Stimulated activated CD8-positive, alpha-beta memory T cell treated with anti-CD3 and anti-CD28 coated beads, Interleukin-2, amount 100 ng/mL, for 48 hours (primary cell): ENCODE measurements at places on chromosomes 11 and 22.

- DNase-seq: no peak
Observed at GRCh38 chr22:30892731-30893221, 75.8 kb downstream of the MORC2 start.

GRCh38 chr11:95074792-95075563 is 8.3 kb downstream of the SRSF8 start:
- DNase-seq: no peak

- DNase-seq: no peak
Observed at GRCh38 chr22:44363013-44363979, 50.5 kb upstream of the SHISAL1 start.

- DNase-seq: no peak
Observed at GRCh38 chr11:108117746-108118371, 3.5 kb upstream of the ACAT1 start.

DNA sequence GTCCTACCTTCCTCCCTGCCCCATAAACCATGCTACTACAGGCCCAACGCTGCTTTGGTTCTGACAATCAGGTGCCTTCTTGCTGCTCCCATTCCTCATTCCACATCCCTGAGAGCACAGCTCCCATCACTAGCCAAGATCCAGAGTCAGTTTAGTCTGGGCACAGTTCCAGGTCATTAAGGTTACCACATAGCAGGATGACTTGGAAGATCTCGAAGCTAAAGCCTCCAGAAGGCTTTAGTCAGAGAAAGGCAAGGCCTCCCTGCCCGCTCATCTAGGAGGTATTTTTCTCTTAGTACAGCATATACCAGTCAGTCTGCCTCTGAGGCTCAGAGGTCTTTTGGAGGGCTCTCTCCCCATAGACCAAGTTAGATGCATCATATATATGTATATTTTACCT is 30.3 kb downstream of the TRIM66 start:
- DNase-seq: no peak

DNA sequence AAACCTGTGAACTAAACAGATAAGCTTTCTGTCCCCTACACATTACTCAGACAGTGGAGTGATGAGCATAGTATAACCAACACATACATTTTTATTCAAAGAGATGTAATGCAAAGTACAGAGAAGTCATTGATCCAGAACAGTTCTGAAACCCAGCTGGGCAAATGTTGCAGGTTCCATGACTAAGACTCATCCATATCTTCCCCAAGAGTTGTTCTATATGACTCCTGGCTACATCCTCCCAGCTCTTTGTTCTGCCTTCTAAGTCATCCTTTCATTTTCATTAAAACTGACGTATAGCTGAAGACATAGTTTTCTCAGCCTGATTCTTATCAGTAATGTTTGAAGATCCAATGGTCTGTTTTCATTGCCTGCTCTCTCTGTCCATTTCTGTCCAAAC is 47.3 kb downstream of the PLAAT5 start:
- DNase-seq: no peak

GRCh38 chr11:17813391-17814059 is 78.9 kb downstream of the KCNC1 start:
- no peak for DNase-seq

DNA sequence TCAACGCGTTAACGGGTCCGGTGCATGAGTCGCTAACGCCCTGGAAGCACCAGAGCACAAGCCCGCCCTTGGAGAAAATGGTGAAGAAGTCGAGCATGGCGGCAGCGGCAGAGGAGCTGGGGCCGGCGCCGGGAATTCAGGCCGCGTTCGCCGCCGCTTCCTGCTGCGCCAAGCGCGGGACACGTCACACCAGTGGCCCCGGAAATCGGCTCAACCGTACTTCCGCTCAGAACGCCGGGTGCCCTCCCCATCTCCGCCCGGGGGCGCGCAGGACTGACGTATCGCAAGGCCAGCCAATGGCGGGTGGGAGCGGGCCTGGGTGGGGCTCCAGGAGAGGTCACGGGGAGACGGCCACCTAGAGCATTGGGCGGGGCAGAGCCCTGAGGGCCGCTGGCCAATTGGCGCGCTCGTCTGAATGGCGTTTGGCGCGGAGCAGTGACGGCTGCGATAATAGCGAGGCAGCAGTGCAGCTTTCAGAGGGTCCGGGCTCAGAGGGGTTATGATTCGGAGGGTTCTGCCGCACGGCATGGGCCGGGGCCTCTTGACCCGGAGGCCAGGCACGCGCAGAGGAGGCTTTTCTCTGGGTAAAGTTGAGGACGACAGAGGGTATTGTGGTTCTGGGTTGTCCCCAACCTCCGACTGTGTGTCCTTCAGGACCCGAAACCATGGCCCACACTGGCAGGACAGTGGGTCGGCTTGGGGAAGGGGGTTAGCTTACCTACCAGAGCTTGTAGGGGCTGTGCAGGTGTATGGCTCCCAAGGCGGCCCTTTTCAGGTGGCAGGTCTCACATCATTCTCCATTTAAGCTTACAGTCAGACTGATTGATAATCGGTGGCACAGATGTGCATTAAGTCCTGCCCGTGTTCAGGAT is at the start of the genes FOXRED1 and SRPRA:
Gene FOXRED1, plus strand, starts transcription at position 447 of the 872 bp plus-strand sequence. Its CDS starts 53 bp downstream, at position 500.
Gene SRPRA, minus strand, starts transcription at position 188 of the 872 bp plus-strand sequence. Its CDS starts 91 bp downstream, at position 97.
- DNase-seq: peak; percentile 100

- no peak for DNase-seq
Observed at GRCh38 chr11:101215069-101215468, 85.5 kb upstream of the PGR start.

- DNase-seq: no peak
Observed at GRCh38 chr22:24526191-24526590, 28.7 kb downstream of the GUCD1 start.

DNA sequence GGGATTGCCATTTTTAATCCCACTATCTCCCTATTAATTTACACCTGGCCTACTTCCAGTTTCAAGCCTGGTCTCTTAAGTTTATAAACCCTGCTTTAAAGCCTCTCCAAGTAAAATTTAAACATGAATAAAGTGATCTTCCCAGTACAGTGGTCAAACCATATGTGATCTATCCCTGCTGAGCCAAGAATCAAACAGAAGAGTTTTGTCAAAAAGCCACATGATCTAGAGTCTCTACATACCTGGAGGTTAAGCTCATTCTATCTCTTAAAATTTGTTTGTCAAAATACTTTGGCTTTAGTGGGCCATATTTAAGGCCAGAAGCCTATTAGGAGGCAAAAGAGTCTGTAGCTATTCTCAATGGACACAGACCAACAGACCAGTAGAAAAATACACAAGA is 42.9 kb upstream of the DDI1 start:
- DNase-seq: no peak

GRCh38 chr11:125293596-125293995 is 129.0 kb downstream of the PKNOX2 start:
- no peak for DNase-seq

DNA sequence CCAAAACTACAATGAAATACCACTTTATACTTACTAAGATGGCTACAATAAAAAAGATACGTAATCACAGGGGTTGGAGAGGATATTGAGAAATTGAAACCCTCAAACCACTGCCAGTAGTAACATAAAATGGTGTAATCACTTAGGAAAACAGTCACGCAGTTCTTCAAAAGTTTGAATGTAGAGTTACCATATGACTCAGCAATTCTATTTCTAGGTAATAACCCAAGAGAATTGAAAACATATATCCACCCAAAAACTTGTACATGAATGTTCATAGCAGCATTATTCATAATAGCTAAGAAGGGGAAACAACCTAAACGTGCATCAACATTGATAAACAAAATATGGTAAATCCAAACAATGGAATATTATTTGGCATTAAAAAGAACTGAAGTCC is 24.4 kb upstream of the PSMA1 start:
- DNase-seq: no peak

DNA sequence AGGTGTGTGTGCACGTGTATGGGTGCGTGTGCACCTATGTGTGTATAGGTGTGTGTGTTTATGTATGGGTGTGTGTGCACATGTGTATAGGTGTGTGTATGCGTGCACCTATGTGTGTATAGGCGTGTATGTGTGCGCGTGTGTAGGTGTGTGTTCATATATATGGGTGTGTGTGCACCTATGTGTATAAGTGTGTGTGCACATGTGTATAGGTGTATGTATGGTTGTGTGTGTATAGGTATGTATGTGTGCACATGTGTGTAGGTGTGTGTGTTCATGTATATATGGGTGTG is 26.9 kb downstream of the KCNQ1 start:
- no peak for DNase-seq

DNA sequence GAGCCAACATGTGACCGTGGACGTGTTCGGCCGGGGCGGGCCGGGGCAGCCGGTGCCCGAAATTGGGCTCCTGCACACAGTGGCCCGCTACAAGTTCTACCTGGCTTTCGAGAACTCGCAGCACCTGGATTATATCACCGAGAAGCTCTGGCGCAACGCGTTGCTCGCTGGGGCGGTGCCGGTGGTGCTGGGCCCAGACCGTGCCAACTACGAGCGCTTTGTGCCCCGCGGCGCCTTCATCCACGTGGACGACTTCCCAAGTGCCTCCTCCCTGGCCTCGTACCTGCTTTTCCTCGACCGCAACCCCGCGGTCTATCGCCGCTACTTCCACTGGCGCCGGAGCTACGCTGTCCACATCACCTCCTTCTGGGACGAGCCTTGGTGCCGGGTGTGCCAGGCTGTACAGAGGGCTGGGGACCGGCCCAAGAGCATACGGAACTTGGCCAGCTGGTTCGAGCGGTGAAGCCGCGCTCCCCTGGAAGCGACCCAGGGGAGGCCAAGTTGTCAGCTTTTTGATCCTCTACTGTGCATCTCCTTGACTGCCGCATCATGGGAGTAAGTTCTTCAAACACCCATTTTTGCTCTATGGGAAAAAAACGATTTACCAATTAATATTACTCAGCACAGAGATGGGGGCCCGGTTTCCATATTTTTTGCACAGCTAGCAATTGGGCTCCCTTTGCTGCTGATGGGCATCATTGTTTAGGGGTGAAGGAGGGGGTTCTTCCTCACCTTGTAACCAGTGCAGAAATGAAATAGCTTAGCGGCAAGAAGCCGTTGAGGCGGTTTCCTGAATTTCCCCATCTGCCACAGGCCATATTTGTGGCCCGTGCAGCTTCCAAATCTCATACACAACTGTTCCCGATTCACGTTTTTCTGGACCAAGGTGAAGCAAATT is 1.8 kb downstream of the FUT4 start:
- DNase-seq: no peak

DNA sequence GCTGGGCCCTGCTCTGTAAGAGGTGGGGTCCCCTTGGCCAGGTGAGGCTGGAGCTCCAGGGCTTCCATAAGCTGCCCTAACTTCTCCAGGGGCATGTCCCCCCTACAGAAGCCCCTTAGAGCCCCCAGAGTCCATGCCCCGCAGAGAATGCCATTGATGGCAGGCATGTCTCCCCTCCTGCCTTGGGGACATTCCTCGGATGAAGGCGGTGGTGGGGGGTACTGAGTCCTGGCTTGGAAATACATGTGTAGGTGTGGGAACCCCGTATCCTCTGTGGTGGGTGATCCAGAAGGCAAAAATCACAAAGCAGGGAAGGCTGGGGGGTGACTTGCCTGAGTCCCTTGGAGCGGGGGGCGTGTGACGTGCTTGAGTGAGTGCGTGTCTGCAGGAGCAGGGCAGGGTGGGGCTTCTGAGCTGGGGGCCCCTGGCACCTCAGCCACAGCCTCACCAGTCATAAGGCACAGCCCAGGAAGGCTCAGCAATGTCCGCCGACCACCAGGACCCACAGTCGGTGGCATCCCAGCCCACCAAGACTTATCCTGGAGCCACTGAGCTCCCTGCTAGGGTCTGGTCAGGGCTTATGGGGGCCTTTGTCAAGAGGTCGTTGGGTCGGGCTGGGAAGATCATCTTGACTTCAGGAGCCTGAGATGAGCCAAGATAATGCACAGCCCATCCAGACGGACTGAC is 69.8 kb upstream of the KCNQ1OT1 start:
- DNase-seq: no peak

GRCh38 chr11:67665541-67666302 is 8.7 kb downstream of the ALDH3B2 start:
- DNase-seq: no peak

- DNase-seq: no peak
Observed at GRCh38 chr11:92306966-92307510, 82.4 kb downstream of the FAT3 start.

DNA sequence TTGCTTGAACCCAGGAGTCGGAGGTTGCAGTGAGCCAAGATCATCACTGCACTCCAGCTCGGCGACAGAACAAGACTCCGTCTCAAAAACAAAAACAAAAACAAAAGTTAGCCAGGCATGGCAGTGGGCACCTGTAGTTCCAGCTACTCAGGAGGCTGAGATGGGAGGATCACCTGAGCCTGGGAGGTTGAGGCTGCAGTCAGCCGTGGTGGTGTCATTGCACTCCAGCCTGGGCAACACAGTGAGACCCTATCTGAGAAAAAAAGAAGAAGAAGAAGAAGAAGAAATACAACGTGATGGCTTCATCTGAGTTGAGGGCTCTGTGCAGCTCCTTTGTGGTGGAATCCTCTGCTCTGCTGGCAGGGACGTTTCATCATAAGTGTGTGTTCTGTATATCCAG is 10.0 kb upstream of the TNNT3 start:
- no peak for DNase-seq

- DNase-seq: peak; percentile 80
Observed at GRCh38 chr11:59560702-59561473, 49.5 kb downstream of the OR4D9 start.

DNA sequence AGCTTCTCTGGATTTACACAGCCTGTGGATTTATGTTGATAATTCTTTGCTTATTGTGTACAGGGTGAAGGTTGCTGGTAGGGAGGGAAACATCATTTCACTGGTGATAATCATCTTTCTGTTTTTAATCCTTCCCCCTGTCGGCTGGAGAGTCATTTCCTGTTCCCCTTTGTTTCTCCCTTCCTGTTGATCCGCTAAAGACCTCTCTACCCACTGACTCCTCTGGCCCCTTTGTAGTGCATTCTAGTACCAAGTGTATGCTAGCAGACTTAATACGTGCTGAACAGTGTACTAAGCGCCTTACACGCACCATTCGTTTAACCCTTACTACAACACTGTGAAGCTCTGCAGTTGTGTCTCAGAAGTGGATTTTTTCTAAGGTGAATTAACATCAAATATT is 19.0 kb upstream of the OR9Q1 start:
- no peak for DNase-seq

DNA sequence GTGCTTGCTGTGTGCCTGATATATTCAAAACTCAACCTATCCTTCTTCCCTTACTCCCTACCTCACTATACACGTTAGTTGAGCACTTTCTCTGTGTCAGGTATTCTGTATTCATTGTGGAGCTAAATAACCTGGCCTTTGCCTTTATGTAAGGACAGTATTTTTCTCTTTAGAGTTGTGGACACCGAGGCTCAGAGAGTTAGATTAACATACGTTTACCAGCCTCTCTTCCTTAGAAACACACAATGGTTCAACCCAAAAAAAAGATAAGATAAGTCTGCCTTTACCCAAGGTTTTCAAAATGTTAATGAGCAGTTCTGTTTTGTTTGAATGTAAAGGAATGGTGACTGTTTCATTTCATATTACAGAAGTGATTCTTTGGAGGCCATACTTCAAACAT is 45.0 kb downstream of the CBL start:
- no peak for DNase-seq

DNA sequence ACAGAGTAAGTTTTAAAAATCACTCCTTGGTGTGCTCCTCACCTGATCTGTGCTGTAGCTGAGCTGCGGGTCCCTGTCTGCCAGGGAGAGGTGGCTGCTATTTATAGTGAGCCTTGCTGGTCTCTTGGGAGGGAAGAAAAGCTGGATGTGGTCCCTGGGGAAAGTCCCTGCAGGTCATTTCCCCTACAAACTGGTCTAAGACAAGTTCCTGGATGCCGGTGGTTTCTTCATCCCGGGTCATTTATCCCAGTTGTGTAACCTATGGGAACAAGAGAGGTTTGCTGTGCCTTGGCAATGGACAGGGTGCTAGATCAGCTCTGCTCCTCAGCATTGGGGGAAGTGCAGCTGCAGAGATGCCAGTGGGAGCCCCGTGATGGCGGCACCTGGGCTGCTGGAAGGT is at the start of gene SAA2:
Gene SAA2, minus strand, starts transcription at position 108 of the 400 bp plus-strand sequence. CDS start 657 bp downstream, outside the sequence.
- DNase-seq: no peak
